Retinal pigment epithelial cell (primary cell): ENCODE measurements at places on chromosomes 2 and 18.

DNA sequence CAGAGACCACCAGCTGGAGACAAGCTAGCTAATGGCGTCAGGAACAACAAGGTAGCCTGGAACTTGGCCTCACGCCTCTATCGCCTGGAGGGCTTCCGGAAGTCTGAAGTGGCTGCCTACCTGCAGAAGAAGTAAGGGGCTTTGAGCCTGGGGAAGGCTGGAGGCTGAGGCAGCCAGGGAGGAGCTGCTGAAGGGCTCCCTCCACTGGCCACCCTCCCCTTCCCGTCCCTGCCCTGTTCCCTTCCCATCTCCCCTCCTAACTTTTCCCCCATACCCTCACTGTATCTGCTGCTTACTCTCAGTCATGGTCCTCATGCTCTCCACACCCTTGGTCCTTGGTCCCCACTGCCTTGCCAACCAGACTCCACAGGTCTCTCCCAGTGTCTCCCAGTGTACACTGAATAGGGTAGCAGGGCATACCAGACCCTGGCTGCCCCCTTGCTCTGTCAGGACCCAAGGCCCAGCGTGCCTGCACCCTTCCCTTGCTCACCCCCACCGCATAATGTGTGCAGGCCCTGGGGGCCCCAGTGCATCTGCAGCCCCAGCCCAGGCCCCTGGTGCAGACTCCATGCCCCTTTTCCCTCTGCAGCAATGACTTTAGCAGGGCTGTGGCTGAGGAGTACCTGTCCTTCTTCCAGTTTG is 18.8 kb downstream of the PSD4 start:
- no peak for DNase-seq

- DNase-seq: peak; percentile 29
Measured at GRCh38 chr2:215812966-215813365, 200.4 kb downstream of the MREG start.

GRCh38 chr2:215746226-215746886 is 267.0 kb downstream of the MREG start:
- DNase-seq: no peak

- no peak for DNase-seq
Measured at GRCh38 chr2:42755191-42755880, 8.6 kb downstream of the OXER1 start.

- DNase-seq: no peak
Measured at GRCh38 chr2:71306762-71307161, 24.8 kb upstream of the ZNF638 start.

GRCh38 chr2:102619414-102620319 is at the start of gene SLC9A2:
Gene SLC9A2 (plus strand): TSS chr2:102619553. CDS start chr2:102619849, 296 bp downstream.
- DNase-seq: no peak

DNA sequence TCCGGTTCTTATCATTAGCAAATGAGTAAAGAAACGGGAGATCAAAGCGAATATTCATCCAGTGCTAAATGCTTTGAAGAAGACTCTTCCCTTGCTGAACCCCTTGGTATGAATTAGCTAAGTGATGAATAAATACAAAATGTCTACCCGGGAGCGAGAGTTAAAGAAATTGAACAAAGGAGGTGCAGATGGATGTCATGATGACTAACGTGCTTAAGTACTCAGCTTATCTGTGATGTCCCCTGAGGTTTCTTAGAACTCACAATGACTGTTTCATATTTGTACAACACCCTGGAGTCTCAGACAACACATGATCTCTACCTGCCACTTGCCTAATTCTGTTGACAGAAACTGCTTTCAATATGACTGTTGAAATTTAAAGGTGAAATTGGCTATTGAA is 148.5 kb downstream of the TMEM200C start:
- no peak for DNase-seq

- no peak for DNase-seq
Measured at GRCh38 chr18:6199777-6200176, 214.9 kb downstream of the L3MBTL4 start.

DNA sequence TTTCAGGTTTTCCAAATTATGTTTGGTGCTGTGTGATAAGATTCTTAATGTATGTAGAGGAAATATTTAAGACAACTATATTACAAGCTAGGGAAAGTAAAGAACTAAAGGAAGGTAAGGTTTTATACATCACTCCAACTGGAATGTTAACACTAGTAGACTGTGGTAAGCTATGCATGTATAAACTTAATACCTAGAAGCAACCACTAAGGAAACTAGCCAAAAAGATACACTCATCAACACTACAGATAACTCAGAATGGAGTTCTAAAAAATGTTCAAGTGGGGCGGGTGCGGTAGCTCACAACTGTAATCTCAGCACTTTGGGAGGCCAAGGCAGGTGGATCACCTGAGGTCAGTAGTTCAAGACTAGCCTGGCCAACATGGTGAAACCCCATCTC is 37.8 kb upstream of the MALL start:
- no peak for DNase-seq

- no peak for DNase-seq
Measured at GRCh38 chr2:48824116-48824515, 68.6 kb upstream of the LHCGR start.

GRCh38 chr18:41906528-41907146 is 48.4 kb upstream of the PIK3C3 start:
- DNase-seq: peak; percentile 30

GRCh38 chr2:133142087-133142486 is 426.2 kb downstream of the NCKAP5 start:
- no peak for DNase-seq

- no peak for DNase-seq
Measured at GRCh38 chr2:120204945-120205670, 18.1 kb downstream of the TMEM185B start.

- no peak for DNase-seq
Measured at GRCh38 chr18:54957296-54957832, 1.9 kb downstream of the CCDC68 start.

- DNase-seq: no peak
Measured at GRCh38 chr2:33512112-33512511, 35.7 kb downstream of the RASGRP3 start.

GRCh38 chr2:204415406-204416181 is 129.7 kb upstream of the PARD3B start:
- DNase-seq: no peak

GRCh38 chr2:171163261-171163660 is 2.6 kb upstream of the TLK1 start:
- DNase-seq: no peak

DNA sequence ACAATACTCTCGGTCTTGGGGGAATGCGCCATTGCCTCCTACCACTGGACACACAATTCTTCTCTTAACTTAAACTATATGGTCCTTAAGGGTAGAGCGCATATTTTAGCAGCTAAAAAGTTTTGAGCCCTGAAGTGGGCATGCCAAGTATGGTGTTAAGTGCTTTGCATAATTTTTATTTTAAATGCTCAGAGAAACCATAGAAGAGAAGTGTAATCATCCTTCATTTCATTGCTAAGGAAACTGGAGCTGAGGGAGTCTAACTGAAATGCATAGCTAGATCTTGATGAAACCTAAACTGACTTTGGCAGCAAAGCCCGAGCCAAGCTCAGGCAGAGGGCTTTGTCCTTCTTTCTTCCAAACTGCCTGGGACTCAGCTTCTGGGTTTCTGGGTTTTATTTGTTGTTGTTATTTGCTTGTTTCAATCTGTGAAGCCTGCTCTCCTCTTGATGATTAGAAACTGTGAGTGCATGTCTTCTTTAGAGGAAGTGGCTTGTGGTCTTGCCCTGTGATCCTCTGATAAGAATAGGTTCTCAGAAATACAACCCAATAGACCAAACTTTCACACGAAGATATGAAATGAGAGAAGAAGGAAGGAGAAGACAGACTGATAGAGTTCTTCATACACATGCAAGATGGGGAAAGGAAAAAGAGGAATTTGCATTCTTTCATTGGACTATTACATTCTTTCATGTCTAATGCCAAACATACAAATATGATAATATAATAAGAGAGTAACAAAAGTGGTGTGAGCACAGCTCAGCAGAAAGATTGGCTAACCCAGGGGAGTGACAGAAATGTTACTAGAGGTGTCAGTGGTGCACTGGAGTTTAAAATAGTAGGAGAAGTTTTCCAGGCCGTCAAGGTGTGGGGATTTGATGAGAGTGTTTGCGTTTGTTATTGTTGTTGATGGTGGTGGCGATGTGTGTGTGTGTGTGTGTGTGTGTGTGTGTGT is 7.5 kb upstream of the RNF144A start:
- DNase-seq: no peak

DNA sequence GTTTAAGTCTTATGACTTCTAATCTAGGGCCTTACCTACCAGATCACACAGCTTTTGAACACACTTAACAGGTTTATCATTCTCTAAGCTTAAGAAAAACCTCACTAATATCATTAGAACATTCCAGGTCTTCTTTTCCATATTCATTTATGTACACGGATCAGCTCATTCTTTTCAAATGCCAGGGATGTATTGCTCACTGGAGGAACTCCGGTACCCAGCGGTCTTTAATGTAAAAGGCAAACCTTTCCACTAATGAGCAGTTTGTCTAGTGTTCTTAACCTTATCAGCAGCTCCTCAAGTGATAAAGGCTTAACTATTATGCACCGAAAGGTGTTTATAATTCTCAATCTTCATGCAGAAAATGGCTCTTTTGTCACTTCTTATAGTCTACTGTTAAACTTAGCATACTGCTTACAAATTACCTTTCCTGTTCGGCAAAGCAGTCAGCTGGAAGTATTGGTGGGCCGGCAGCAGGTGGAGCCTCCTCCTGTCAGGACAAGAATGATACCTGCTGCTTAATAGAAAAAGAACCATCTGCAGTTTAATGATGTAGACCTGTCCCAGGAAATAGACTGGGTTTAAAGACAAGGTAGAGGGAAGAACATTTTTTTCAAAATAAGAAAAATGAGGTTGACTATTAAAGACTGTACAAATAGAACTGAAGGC is 142.7 kb downstream of the FIGN start:
- no peak for DNase-seq

DNA sequence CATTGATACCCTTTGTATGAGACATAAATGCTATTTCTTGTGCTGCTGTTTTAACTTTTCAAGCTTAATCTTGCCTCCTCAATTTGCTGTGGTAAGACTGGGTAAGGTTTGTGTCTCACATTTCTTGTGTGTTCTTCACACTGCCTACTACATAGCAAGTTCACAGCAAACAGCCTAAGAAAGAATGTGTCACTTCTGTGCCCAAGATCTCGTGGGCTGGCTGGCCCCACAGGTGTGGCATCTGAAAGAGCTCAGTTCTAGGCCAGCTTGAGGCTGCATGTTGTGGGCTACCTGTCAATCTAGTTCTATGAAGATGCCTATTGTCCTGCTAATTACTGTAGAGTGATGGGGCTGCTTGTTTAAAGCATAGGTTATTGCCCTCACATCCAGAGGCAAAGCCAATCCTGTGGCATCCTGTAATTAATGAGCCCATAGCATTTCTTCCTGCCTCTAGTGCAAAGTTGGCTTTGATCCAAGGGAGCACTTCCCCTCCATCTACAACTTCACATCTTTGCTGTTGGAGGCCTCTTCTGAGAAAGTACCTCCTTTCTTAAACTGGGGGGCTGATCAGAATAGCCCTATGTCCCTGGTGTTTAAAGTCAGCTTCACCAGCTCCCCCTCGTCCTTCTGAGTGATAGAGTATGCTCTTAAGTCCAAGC is 40.9 kb upstream of the ASPRV1 start:
- no peak for DNase-seq

DNA sequence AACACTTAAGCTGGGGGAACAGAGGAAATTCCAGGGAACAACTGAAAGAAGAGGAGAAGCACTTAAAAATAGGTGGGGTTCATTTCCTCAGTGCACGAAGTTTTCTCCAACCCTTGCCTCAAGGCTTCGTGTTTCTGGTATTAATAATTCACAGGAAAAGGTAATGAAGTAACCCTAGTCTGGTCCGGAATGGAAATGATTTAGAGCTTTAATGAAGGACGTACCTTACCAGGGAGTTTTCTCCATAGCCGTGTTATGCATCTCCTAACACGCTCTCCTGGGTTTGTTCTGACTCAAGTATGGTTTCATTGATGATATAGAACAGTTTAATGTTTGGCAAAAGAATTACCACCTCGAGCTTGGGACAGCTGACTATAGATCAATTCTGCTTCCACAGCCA is 214.2 kb downstream of the MTX2 start:
- no peak for DNase-seq
